Mucosa of gallbladder (tissue), 1 donor: ENCODE measurements at places on chromosomes 2 and 18.

DNA sequence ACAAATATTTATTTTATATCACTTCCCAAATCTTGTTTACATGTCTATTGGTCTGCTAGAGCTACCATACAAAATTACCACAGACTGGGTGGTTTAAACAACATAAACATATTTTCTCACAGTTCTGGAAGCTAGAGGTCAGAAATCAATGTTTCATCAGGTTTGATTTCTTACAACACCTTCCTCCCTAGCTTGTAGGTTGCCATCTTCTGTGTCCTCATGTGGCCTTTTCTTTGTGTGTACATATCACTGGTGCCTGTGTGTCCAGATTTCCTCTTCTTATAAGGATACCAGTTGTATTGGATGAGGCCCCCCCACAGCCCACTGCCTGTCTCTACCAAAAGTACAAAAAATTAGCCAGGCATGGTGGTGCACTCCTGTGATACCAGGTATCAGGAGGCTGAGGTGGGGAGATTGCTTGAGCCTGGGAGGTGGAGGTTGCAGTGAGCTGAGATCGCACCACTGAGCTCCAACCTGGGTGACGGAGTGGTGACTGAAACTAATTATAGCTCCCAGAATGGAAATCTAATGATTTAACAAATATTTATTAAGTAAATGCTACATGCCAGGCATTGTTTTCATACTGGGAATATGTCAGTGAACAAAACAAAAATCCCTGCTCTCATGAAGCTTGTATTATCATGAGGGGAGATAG lies 13.6 kb downstream of the EML4 start:
- no peak for DNase-seq

DNA sequence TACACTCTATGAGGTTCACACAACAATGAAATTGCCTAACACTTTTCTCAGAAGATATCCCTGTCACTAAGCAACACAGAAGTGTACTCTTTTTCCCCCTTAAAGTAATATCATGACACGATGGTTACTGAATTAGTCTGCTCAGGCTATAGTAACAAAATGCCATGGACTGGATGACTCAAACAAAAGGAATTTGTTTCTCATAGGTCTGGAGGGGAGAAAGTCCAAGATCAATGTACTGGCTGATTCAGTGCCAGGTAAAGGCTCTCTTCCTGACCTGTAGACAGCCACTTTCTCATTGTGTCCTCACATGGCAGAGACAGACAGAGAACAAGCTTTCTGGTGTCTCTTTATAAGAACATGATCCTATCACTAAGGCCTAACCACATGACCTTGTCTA lies 211.9 kb downstream of the RBM43 start:
- DNase-seq = peak; percentile 48

GRCh38 chr2:61726456-61727209 lies 127.2 kb downstream of the FAM161A start:
- no peak for DNase-seq

DNA sequence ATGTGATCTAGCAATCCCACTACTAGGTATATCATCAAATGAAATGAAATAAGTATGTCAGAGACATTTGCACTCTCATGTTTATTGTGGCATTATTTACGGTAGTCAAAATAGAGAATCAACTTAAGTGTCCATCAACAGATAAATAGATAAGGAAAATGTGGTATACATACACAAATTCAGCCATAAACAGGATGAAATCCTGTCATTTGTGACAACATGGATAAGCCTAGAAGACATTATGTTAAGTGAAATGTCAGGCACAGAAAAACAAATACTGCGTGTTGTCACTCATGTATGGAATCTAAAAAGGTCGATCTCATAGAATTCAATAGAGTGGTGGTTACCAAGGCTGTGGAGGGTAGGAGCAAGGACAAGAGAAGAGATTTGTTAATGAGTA lies 22.1 kb upstream of the CBLN2 start:
- DNase-seq = no peak

DNA sequence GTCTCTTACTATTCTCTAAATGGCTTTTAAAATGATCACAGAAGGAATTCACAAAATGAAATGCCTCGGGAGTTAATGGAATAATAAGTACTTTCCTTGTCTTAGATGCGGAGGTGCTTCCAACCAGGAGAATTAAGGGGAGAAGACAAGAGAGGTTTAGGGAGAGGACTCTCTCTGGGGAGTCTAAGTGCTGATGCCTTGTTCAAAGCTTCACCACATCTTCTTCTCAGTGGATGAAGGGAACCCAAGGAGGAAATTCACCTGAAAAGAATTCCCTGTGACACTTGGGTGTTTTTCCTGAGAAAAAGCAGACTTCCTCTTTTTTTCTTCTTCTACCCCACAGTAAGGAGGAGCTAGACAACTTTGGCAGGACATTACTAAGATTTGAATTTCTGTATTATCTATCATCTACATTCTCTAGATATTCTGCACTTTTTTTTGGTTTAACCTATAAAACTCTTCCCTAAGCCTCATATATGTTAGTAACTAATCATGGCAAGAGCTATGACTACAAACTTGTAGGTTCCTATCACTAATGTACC lies 70.1 kb upstream of the GRB14 start:
- DNase-seq = no peak

DNA sequence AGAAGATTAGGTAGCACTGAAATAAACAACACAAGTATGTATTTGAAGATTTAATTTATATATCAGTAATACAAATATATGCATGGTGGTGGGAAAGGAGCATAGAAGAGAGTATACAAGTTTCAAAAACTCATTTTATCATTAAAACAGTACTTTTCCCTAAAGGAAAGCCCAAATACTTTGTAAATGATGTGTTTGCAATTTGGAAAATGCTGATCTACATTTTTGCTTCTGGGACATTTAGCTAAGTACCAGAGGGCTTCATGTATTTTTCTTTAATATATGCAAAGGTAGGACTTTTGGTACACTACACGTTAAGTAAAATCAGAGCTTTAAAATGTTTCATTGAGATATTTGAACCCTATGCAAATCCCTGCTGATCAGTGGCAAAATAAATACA lies 1624.2 kb downstream of the SUCLG1 start:
- no peak for DNase-seq

GRCh38 chr18:63016270-63016669 lies 300.9 kb downstream of the PHLPP1 start:
- peak; percentile 57 for DNase-seq

- no peak for DNase-seq
Observed at GRCh38 chr18:59219672-59220163, at the start of gene GRP. GRP (plus strand) TSS chr18:59220158; CDS start chr18:59220266, 108 bp downstream.

DNA sequence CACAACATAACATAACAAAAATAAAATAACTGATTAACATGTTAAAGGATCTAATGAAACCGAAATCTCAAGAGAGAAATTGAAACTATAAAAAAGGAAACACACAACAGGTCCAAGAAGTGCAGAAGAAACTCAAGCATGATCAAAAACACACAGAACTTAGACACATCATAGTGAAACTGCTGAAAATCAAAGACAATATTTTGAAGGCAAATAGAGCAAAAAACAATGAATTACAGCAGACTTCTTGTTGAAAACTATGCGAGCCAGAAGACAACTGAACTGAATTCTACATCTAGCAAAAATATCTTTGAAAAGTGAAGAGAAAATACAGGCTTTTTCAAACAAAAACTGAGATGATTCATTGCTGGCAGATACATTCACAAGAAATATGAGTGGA lies 61.3 kb downstream of the UGP2 start:
- DNase-seq = no peak

DNA sequence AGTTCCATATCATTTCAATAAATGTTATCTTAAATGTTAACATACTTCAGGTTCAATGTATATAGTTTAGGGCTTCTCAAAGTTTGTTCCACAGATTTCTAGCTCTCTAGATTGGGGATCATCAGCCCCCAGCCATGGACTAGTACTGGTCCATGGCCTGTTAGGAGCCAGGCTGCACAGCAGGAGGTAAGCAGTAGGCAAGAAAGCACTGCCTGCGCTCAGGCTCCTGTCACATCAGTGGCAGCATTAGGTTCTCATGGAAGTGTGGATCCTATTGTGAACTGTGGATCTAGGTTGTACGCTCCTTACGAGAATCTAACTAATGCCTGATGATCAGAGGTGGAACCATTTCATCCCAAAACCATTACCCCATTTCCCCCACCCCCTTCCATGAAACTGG lies 531.1 kb downstream of the PARD3B start:
- DNase-seq = no peak

GRCh38 chr2:42102591-42103450 lies 55.0 kb downstream of the PKDCC start:
- peak; percentile 61 for DNase-seq

- DNase-seq = no peak
Observed at GRCh38 chr2:195458936-195459335, 198.1 kb upstream of the SLC39A10 start.

DNA sequence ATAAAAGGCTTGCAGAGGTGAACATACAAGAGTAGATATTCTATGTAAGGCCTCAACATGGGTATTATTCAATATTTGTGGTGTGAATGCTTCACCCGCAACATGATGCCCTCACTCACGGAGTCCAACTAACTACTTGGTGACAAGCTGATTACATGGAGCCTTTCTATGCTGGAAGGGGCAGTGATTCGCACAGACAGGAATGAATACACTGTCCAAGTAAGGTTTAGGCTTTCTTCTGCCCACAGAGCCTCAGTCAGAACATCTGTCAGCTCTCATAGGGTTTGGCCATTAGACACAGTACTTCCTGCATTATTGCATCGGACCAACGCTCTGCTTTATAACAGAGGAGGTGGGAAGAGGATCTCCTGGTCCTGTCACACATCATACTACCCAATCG lies 80.3 kb upstream of the SLC35G4 start:
- DNase-seq = no peak

GRCh38 chr2:153873052-153874048 lies 1.6 kb downstream of the GALNT13 start:
- DNase-seq = no peak

- no peak for DNase-seq
Observed at GRCh38 chr2:78383576-78383975, 641.9 kb upstream of the REG3G start.

- no peak for DNase-seq
Observed at GRCh38 chr2:86570059-86570458, 6.8 kb upstream of the CHMP3 start.

- peak; percentile 27 for DNase-seq
Observed at GRCh38 chr2:62216616-62217015, 20.7 kb downstream of the B3GNT2 start.

- DNase-seq = no peak
Observed at GRCh38 chr2:179446476-179447141, 182.0 kb upstream of the SESTD1 start.

GRCh38 chr2:19675856-19676460 lies 225.8 kb downstream of the TTC32 start:
- DNase-seq = no peak

DNA sequence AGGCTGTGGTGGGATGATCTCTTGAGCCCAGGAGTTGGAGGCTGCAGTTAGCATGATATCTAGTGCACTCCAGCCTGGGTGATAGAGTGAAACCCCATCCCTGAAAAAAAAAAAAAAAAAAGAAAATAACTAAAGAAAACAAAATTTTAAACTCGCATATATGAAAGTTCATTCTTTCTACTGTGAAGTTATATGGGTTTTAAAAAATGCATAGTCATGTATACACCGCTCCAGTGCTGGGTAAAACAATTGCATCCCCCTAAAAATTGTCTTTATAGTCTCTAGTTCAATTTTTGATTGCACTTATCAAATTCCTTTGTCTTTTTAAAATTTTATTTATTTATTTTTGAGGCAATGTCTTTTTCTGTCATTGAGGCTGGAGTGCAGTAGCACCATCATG lies 65.0 kb upstream of the ACYP2 start:
- no peak for DNase-seq

GRCh38 chr2:178221556-178221955 lies 27.2 kb downstream of the OSBPL6 start:
- no peak for DNase-seq

GRCh38 chr2:27854229-27854862 lies 35.8 kb downstream of the RBKS start:
- peak; percentile 78 for DNase-seq

- no peak for DNase-seq
Observed at GRCh38 chr2:9966491-9967022, 15.1 kb downstream of the GRHL1 start.

DNA sequence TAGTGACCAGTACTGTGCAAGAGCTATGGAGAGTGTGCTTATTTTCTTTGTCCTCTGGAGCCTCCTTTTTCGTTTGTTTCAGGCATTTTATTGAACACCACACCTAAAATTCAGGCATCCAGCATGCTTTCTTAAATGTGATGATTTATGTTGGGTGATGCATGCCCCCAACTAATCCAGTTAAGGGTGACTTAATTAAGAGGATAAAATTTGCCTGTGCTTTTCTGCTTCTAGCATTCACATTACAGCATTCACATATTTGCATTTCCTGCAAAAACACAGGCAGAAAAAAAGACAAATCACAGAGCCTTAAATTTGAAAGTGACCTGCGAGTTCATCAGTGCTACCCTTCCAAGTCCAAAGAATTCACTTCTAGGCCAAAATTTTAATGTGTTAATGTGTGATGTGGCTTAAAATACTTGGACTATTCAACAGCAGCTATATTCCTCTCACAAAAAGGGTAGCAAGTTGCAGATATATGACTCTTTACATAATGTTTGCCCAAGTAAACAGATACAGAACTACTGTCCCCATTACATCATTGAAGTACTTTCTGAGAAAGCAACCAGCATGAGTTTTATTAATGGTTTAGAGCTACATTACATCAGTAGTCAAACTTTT lies 286.5 kb downstream of the THSD7B start:
- DNase-seq = no peak

- no peak for DNase-seq
Observed at GRCh38 chr18:74291472-74291770, 342 bp downstream of the CYB5A start.

GRCh38 chr18:2104620-2105462 lies 466.5 kb downstream of the METTL4 start:
- peak; percentile 44 for DNase-seq

GRCh38 chr2:20491739-20492531 lies 45.1 kb downstream of the RHOB start:
- peak; percentile 37 for DNase-seq

DNA sequence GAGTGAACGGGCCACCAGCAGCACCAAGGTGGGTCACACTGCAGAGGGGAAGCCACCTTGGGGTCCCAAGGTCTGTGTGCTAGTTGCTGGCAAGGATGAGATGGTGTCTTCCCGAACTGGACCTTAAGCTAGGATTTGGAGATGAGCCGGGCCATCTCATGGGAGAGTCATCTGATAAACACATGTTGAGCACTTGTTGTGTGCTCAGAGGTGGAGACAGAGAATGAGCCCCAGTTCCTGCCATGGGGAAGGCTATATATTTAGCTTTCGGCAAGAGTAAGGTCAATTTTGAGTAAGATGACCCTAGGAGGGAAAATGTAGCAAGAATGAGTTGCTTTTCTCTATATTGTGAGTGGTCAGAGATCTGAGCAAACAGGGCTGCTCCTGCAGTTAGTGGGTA lies 41.4 kb upstream of the RPL31 start:
- no peak for DNase-seq

DNA sequence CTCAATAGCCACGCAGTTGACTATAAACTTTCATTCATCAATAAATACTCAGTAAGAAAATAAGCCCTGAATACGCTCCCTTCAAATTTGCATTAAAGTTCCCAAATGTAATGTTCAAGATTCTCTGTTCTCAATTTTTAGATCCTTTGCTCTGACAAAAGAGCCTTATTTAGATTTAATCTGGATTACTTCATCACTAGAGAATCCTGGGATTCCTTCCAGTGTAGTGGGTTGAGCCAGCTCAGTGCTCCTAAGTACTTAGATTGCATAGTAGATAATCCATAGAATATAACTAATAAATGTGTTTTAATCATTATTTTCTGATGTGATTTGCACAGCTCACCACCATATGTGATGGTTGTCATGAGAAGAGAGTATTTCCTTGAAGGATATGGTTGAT lies 1286.2 kb downstream of the SUCLG1 start:
- DNase-seq = no peak
